ENCODE measurements at places on chromosomes 2 and 18.
A peak's percentile ranks its signal among the peaks of the same experiment; 100 is the strongest.

- DNase-seq = peak; percentile 72
Measured at GRCh38 chr2:95760806-95761525, 169.2 kb downstream of the TRIM43 start.

DNA sequence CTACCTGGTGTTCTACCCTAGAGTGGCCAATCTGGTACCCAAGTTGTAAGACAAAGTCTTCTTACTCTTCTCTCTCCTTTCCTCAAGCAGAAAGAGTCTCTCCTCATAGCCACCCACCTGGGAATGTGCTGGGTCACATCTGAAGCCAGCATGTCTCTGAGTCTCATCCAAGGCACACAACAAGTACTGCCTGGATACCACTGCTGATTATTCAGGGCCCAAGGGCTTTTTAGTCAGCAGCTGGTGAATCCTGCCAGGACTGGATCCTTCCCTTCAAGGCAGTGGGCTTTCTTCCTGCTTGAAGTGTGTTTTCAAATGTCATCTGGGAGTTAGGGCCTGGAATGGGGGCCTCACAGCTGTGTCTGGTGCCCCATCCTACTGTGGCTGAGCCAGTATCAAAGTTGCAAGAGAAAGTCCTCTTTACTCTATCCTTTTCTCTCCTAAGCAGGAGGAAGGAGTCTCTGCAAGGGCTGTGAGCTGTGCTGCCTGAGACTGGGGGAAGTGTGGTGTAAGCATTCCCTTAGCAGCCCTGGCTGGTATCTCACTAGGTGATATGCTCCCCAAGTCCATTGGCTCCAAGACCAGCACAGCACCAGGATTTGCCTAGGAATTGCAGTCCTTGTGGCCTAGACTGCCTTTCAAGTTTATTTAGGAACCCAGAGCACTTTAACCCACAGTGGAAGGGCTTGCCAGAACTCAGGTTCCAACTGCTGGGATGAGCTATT is 27.2 kb downstream of the OXER1 start:
- peak; percentile 30 for DNase-seq

GRCh38 chr2:46067501-46068305 is 229.5 kb upstream of the EPAS1 start:
- DNase-seq = peak; percentile 18

DNA sequence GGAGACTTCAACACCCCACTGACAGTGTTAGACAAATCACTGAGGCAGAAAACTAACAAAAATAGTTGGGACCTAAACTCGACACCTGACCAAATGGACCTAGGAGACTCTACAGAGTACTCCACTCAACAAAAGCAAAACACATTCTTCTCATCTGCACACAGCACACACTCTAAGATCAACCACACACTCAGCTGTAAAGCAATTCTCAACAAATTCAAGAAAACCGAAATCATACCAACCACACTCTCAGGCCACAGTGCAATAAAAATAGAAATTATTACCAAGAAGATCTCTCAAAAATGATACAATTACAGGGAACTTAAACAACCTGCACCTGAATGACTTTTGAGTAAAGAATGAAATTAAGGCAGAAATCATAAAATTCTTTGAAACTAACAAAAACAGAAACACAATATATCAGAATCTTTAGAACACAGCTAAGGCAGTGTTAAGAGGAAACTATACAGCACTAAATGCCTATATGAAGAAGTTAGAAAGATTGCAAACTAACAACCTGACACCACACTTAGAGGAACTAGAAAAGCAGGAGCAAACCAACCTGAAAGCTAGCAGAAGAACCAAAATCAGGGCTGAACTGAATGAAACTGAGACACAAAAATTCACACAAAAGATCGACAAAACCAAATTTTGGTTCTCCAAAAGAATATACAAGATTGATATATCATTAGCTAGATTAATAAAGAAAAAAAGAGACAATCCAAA is 46.3 kb downstream of the RTTN start:
- no peak for DNase-seq

DNA sequence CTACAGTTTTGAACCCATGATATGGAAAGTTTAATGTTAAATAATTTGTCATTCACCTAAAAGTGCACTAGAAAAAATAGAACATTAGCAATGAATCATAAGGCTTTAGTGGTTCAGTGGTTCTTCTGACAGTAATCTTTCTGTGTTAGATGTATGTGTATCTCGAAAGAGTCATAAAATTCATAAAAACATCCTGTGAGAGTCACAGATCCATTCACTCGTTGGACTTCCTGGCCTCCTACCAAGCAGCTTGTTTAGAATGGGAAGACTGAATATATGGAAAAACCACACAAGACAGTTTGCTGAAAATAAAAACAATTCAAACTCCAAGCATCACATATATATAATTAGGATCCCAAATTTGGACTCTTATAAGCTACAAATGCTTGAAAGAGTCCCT is 34.8 kb downstream of the ADNP2 start:
- DNase-seq = no peak

Measured in epithelial cell of esophagus (primary cell).